ENCODE measurements at places on chromosomes 1 and 21.

GRCh38 chr21:45146306-45146705, 71.9 kb downstream of the ADARB1 start:
- no peak for DNase-seq

DNA sequence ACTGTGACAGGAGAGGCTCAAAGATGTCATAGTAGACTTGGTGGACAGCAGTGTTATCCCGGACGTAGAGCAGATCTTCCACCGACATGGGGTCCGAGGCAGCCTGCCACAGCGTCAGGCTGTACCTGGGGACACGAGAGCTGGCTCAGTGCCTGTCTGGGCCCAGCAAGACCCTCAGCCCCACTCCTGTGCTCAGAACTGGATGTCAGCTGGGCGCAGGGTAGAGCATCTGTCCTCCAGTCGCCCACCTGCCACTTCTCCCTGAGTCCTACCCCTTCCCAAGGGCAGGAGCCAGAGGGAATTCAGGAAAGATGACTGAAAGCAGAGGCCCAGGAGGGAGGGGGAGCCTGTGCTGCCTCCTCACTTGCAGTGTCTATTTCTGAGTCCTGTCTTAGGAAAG, 11.7 kb downstream of the FAM151A start:
- DNase-seq = no peak

DNA sequence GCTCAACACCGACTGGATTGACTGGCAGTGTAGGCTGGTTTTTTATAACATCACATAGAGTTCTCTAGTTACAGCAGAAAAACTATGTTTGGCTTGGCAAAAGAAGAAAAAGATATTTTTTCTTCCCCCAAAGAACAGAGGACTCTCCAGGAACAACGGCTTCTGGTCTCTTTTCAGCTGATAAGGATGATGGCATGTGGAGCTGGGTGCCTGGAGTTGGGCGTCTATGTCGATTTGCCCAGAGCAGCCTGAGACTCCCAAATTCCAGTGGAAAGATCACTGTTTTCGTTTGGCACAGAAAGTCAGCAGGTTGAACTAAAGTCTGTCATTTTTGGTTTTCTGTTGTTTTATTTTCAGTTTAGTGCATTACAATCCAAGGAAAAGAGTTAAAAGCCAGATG, 91.1 kb downstream of the SMYD2 start:
- DNase-seq = no peak

DNA sequence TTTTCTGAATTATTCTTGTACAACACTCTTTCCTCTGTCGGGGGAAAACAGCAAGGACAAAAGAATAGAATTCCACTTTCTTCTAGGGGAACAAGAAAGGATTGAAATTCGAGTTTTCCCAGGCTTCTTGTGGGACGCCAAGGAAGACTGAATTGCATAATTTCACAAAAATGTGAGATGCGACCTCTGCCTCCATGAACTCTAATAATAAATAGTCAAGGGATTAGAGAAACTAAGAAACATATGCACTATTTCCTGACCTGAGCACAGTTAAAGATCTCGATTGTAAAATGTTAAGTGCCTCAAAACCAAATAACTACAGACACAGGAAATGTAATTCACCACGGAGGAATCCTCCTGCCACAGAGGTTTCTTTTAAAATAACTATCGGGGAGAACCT, 117.3 kb upstream of the MARK1 start:
- DNase-seq = no peak

- DNase-seq = peak; percentile 81
Measured at GRCh38 chr1:233372218-233373120, 44.9 kb downstream of the MAP3K21 start.

GRCh38 chr1:244111027-244111426, 59.9 kb downstream of the ZBTB18 start:
- no peak for DNase-seq

GRCh38 chr1:43444836-43445235, 8.9 kb downstream of the HYI start:
- no peak for DNase-seq

DNA sequence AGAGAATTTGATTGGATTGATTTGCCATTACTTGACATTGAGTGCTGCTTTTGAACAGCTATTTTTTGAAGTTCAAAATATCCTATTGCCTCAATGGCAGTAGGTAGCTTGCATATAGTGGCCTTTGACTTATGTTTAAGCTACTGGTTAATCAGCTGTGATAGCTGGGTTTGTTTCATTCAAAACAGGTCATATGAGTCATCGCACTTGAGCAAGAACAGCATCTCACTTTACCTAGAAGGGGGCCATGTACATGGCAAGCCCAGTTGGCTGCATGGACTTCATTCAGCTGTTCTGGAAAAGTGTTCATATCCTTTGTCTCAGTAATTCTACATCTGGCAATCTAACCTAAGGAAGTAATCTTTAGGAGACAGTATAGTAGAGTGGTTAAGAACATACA, 29.0 kb upstream of the ARID1A start:
- DNase-seq = no peak

DNA sequence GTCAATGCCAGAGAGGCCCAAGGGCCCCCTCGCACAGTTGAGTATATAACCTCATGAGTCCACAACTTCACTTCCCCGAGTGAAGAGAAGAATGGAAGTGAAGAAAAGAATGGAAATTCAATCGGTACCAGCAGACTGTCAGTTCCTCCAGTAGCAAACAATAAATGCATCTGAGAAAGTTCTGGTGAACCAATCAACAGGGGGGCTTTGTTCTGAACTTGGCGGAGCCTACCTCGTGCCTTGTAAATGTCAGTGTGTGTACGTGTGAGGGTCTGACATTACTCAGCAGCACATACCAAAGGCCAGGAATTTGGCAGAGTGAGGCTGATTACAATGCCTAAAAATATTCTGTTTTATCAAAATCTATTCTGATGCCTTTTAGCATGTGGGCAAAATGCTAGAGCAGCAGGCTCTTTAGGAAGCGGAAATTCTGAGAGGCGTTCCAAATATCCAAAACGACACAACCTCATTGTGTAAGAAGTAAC, 238.5 kb downstream of the LTN1 start:
- DNase-seq = peak; percentile 96

GRCh38 chr1:67683316-67683715, 1.7 kb upstream of the GADD45A start:
- peak; percentile 62 for DNase-seq

GRCh38 chr1:169115891-169116585, 9.5 kb downstream of the ATP1B1 start:
- DNase-seq = no peak

GRCh38 chr1:9260059-9260766, 25.6 kb downstream of the H6PD start:
- no peak for DNase-seq

GRCh38 chr1:100926240-100926639, 30.4 kb downstream of the SLC30A7 start:
- no peak for DNase-seq

DNA sequence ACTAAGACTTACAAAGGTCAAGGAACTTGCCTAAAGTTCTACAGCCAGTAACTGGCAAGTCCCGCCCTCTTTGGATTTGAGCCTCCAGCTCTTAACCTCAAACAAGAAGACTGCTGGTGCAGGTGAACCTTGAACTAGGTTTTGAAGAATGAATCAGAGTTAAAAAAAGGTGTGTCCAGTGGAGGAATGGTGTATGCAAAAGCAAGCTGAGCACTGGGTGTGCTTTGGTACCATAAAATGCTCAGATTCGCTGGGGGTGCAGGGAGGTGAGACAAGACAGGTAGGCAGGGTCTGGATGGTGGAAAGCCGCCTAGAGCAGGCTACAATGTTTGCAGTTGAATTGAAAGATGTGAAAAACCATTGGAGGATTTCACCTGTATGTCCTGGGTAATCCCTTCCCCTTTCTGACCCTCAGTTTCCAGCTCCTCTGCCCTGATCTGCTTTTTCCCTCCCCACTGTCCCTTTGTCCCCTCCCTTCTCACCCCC, 39.8 kb downstream of the FOXD2 start:
- no peak for DNase-seq

DNA sequence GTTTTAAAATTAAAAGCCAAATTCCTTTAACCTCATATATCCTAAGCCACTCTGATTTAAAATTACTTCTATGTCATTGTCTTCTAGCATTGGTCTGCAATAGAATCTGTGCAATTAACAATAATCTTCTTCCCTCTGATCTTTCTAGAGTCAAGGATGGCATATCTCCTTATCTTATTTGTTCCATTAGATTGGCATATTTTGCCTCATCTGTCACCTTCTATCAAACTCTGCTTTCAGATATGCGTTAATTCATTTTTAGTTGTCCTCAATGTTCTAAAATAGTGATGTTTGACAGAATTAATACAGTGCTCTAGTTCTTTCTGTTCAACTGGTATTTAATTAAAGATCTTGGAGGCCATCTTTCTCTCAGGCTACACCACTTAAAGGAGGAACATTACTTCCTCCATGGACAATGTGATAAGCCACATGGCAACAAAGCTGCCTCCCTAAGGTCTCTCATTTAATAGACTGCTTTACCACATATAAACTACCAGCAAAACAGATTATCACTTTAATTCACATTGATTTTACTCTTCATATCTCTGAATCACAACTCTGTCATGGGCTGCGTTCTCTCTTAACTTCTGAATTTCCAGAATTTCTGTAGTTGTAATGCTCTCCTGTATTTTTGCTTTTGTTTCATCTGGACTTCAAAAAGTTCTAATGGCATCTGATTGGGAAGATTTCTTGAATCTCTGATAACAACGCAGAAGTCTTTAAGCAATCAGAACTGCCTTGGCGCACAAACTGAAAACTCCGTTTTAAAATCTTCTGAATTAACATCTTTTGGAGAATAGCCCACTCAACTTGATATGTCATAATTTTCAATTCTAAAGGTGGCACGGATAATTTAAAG, 2.8 kb downstream of the NRIP1 start:
- no peak for DNase-seq

DNA sequence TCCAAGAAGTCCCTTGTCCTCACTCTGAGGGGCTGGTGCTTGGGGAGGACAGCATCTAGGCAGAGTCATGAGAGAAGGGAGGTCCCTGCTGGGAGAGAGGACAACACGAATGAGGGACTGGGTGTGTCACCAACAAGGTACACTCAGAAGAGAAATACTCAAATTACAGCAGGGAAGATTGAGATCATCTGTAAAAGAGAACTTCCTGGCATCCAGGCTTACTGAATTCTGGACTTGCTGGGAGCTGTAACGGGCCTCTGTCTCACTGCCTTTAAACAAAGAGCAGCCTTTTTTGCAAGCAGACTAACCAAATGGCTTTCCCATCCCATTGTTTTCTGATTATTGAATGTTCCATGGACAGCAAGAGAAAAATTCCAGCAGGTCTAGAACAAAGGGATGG, 195.7 kb upstream of the RAB4A start:
- DNase-seq = no peak

DNA sequence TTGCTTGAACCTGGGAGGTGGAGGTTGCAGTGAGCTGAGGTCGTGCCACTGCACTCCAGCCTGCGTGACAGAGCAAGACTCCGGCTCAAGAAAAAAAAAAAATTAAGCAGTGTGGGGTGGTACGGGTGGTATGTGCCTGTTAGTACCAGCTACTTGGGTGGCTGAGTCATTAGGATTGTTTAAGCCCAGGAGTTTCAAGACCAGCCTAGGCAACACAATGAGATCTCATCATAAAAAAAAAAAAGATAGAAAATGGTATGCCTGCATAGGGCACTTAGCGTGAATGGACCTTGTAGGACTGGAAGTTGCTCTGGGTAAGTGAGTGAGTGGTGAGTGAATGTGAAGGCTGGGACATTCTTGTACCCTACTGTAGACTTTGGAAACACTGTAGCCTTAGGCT, 37.0 kb downstream of the TBCE start:
- DNase-seq = no peak

GRCh38 chr1:89808441-89809117, 12.3 kb upstream of the LRRC8D start:
- DNase-seq = no peak

GRCh38 chr1:112508278-112509004, at the start of gene WNT2B:
Gene WNT2B (plus strand): TSS chr1:112508965. CDS start chr1:112509263, 298 bp downstream.
- no peak for DNase-seq

- DNase-seq = peak; percentile 24
Measured at GRCh38 chr1:153375511-153375910, at the start of gene S100A12. Gene S100A12 (minus strand): TSS chr1:153375621. CDS start chr1:153374592, 1,029 bp downstream.

DNA sequence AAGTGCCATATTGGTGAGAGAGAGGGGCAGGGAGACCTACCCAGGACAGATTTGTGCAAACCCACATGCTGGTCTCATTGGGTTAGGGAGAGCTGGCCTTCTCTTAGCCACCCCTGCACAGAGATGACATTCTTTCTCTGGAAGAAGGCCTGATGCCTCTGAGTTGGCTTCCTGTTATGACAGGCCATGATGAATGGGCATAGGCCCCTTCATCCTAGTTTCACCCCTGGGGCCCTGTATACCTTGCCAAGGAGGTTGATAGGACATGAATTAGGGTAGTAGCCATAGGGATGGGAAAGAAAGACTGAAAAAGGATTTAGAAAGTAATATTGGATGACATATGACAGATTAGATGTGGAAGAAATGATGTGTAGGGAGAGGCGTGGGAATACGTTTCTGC, 46.6 kb downstream of the TENT5C start:
- DNase-seq = no peak
